Naive thymus-derived CD8-positive, alpha-beta T cell (primary cell): ENCODE measurements at places on chromosomes 7 and 10. TPM values are rescaled to one million over a fixed set of nuclear protein-coding genes. Genes with fewer than 3 reads are reported as not detected.

The SFRP5 gene
- polyA plus RNA-seq = 12.3 TPM

The LIPM gene
- polyA plus RNA-seq = not detected

The EEPD1 gene
- 3.6 TPM for polyA plus RNA-seq

The KIF11 gene
- 0.72 TPM for polyA plus RNA-seq

The SH2D4B gene
- not detected for polyA plus RNA-seq

The DYDC2 gene
- polyA plus RNA-seq = not detected

The OR2A42 gene
- polyA plus RNA-seq = not detected

The RADIL gene
- 0.07 TPM for polyA plus RNA-seq

The RINT1 gene
- 15.0 TPM for polyA plus RNA-seq

The FKBP6 gene
- not detected for polyA plus RNA-seq

The URGCP gene
- 34.2 TPM for polyA plus RNA-seq

The SORBS1 gene
- 0.25 TPM for polyA plus RNA-seq

The MKX gene
- not detected for polyA plus RNA-seq

The GPRIN2 gene
- polyA plus RNA-seq = not detected

The ZC3HAV1L gene
- polyA plus RNA-seq = 0.23 TPM

The CHAT gene
- not detected for polyA plus RNA-seq

The PNLIP gene
- polyA plus RNA-seq = not detected

The ZKSCAN5 gene
- 3.0 TPM for polyA plus RNA-seq

The CEP41 gene
- polyA plus RNA-seq = 61.0 TPM
